ENCODE measurements at places on chromosomes 6 and 20. TPM values are rescaled to one million over a fixed set of nuclear protein-coding genes. Genes with fewer than 3 reads are reported as not detected.
A peak's percentile ranks its signal among the peaks of the same experiment; 100 is the strongest.

GRCh38 chr20:32582659-32583580 is 2.2 kb downstream of the NOL4L start:
- peaks cover 32% of the 10 kb centered on the region for H3K4me1 ChIP-seq
- H3K36me3 ChIP-seq, result no peaks in the 10 kb centered on the region
- peak overlapping the region; percentile 65 for H3K4me3 ChIP-seq
- H3K27ac ChIP-seq, result no peak overlapping the region
- DNase-seq, result peak; percentile 65
- H3K27me3 ChIP-seq, result peaks cover 31% of the 10 kb centered on the region

- no peak for DNase-seq
- no peak overlapping the region for H3K4me3 ChIP-seq
- no peaks in the 10 kb centered on the region for H3K36me3 ChIP-seq
- no peaks in the 10 kb centered on the region for H3K27me3 ChIP-seq
- H3K27ac ChIP-seq, result no peak overlapping the region
These were observed 189.4 kb downstream of the ZFP64 start for GRCh38 chr20:52001999-52002666.

GRCh38 chr6:94196891-94197290 is 777.5 kb upstream of the EPHA7 start:
- no peaks in the 10 kb centered on the region for H3K27me3 ChIP-seq
- no peak overlapping the region for H3K27ac ChIP-seq
- H3K36me3 ChIP-seq, result no peaks in the 10 kb centered on the region

- no peak overlapping the region for H3K27ac ChIP-seq
- peaks cover 41% of the 10 kb centered on the region for H3K4me1 ChIP-seq
- no peak for DNase-seq
- no peak overlapping the region for H3K4me3 ChIP-seq
These were observed 103.4 kb downstream of the SYCP2 start for GRCh38 chr20:59829786-59830664.

ID4 gene
- total RNA-seq, result 106 TPM

Measured in neural crest cell (in vitro differentiated cells).